ENCODE measurements at places on chromosomes 4 and X. TPM values are rescaled to one million over a fixed set of nuclear protein-coding genes. Genes with fewer than 3 reads are reported as not detected.

Gene XPNPEP2
- polyA plus RNA-seq, result 0.05 TPM

Gene UGT2B15
- not detected for polyA plus RNA-seq

Gene BEX2
- 0.33 TPM for polyA plus RNA-seq

Gene RTL9
- 0.24 TPM for polyA plus RNA-seq

Gene SSX2
- polyA plus RNA-seq, result not detected

Gene PDGFRA
- 0.24 TPM for polyA plus RNA-seq

Gene DGKK
- not detected for polyA plus RNA-seq

Gene PROM1
- not detected for polyA plus RNA-seq

Gene FGF13
- polyA plus RNA-seq, result not detected

Gene FAM184B
- polyA plus RNA-seq, result not detected

Gene PLP1
- not detected for polyA plus RNA-seq

Gene XAGE2
- not detected for polyA plus RNA-seq

Gene HS6ST2
- not detected for polyA plus RNA-seq

Gene SOD3
- not detected for polyA plus RNA-seq

Gene GATA1
- polyA plus RNA-seq, result not detected

Gene PGM2
- polyA plus RNA-seq, result 41.7 TPM

Gene PRDM5
- polyA plus RNA-seq, result not detected

Gene TREX2
- polyA plus RNA-seq, result not detected

Gene CXorf51A
- polyA plus RNA-seq, result not detected

Gene ANOS1
- 0.20 TPM for polyA plus RNA-seq

Gene GRIA2
- polyA plus RNA-seq, result not detected

Gene DCAF12L2
- polyA plus RNA-seq, result not detected

Gene SSX4B
- polyA plus RNA-seq, result not detected

Gene CXCL10
- polyA plus RNA-seq, result 18.4 TPM

Gene TRPC3
- not detected for polyA plus RNA-seq

Gene SMIM31
- not detected for polyA plus RNA-seq

Gene GCNA
- 0.37 TPM for polyA plus RNA-seq

Gene TECRL
- not detected for polyA plus RNA-seq

Gene CT45A2
- polyA plus RNA-seq, result not detected

Gene SLC9B1
- polyA plus RNA-seq, result 1.8 TPM

Gene IQSEC2
- 0.04 TPM for polyA plus RNA-seq

Gene SCML2
- 1.6 TPM for polyA plus RNA-seq

Gene CCDC149
- polyA plus RNA-seq, result not detected

Gene SHOX
- not detected for polyA plus RNA-seq

Gene CT55
- polyA plus RNA-seq, result not detected

Gene ADAM29
- not detected for polyA plus RNA-seq
